ENCODE measurements at places on chromosomes 13 and 19.

- no peak for DNase-seq
These were observed 576.5 kb upstream of the ARGLU1 start for GRCh38 chr13:107144432-107144831.

- DNase-seq, result no peak
These were observed 4.7 kb upstream of the DPF1 start for GRCh38 chr19:38228491-38229439.

GRCh38 chr13:108618233-108618632 lies 11.2 kb upstream of the MYO16 start:
- no peak for DNase-seq

DNA sequence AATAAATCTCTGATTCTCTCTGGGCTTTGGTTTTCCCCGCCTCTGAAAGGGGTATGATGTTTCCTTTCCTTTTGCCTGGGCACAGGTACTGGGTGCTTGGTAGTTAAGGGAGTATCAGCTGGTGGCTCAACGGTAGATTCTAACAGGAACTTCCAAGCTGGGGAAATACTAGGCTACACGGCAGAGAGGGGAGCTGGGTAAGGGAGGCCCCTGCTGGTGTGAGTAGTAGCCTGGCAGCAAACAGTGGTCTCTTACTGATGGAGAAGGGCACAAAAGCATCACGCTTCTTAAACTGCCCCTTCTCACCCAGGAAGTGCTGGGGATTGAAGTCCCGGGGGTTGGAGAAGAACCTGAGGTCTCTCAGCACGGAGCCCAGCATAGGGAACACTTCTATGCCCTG lies 26.9 kb upstream of the CYP2A7 start:
- DNase-seq, result no peak

DNA sequence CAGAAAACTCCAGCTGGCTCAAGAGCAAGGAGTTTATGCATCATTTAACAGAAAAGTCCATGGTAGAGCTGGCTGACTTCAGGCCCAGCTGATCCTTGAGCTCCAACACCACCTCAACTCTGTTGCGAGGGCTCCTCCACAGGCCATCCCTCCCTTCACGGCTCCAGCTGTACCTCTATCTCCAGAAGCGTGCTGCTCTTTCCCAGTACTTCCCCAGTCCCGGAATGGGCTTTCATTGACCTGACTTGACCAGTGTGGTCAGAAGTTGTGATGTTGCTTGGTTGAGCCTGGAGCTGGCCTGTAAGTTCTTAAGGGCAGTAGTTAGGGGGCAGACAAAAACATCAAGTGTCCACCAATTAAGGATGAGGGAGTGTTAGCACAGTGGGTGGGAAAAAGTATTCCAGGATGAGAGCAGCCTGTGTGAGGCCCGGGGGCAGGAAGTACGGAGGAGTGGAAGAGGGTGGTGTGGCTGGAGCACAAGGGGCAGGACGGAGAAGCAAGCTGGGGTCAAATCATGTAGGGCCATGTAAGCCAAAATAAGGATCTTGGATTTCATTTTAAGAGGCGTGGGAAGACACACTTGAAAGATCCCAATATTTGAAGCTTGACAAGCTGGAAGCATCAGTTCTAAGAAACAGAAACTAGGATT lies 24.0 kb downstream of the SKA3 start:
- no peak for DNase-seq
